ENCODE measurements at places on chromosomes 7 and 10. TPM values are rescaled to one million over a fixed set of nuclear protein-coding genes. Genes with fewer than 3 reads are reported as not detected.

The TRIM24 gene
- 8.1 TPM for polyA plus RNA-seq

DNA sequence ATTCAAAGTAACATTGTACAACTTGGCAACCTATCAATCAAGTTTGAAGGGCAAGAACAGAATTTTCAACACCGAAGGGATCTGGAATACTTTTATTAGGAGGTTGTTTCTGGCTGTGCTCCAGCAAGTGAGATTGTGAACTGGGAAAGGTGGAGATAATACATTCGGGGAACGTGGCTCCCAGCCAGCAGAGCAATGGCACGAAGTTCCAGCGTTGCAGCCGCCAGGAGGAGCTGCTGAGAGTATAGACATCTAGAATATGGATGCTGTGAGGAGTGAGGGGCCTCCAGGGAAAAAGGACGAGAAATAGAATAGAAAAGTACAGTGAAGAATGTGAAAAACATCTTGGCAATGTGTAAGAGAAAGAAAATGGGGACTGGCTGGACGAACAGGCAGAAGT lies 69.5 kb downstream of the TCERG1L start:
- no peak for DNase-seq

GRCh38 chr10:132699411-132700155 lies 86.4 kb downstream of the NKX6-2 start:
- DNase-seq = no peak

DNA sequence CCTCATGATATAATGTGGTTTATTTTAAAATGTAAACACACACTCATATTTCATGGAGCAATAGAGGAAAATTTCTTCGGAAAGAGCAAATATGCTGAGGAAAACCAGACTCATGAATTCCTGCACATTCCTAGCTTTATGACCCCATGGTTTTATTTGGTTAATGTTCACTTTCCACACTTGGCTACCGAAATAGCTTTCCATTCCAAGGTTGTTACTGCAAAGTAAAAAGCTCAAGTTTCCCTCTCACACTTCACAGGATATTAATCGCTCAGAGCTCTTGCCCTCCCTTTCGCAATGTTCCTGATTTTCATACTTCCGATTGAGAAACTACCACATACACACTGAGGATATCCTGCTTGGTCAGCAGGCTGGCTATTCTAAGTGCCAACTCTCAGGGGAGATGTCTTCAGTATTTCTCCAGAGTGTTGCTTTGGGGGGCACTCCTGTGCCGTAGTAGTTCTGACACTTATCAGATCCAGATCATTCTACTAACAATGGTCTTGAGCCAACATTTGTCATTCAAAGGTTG lies 77.5 kb upstream of the STEAP1B start:
- no peak for DNase-seq

The CCDC7 gene
- polyA plus RNA-seq = 7.7 TPM

DNA sequence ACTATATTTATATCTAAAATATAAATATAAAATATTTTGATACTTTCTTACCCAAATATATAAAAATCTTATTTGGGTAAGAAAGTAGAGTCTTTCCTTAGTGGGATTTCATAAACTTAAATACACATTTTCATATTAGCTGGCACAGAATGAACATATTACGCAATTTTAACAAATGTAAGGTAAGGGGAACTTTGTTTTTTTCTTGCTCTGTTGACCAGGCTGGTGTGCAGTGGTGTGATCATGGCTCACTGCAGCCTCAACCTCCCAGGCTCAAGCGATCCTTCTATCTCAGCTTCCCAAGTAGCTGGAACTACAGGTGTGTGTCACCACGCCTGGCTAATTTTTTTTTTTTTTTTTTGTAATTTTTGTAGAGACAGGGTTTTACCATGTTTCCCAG lies 18.3 kb downstream of the CYP26A1 start:
- no peak for DNase-seq

The SH2B2 gene
- 0.58 TPM for polyA plus RNA-seq

DNA sequence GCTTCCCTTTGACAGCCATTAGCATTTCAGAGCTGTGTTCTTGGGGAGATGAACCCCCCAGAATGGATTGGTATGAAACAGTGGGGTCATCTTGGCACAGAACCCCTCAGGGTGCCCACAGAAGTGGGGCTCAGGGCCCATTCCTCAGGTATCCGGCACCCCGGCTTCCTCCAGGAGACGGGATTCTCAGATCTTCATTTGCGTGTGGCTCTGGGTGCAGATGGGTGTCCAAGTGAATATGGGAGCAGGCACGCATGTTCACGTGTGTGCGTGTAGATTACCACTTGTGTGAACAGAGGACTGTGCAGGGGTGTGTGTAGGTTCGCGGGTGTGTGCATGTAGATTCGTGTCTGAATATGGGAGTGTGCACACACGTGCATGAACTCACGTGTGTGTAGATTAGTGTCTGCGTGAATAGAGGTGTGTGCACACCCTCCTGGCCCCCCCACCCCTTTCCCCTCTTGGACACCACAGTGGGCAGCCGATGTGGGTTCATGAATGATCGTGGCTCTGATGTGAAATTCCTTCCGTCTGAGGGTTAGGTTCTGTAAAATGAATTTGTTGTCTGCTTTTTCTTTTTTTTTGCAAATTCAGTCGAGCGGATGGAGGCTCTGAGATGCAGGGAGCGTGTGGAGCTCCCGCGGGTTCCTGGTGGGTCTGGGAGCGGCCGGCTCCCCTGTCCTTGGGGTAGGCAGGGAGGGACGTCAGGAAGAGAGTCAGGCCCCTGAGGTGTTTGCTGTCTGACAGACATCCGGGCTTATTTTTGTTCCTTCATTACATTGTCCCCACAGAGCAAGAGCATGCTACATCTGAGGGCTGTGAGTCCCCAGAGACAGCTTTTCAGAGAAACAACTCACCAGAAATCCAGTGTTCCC lies 7.4 kb downstream of the ELFN1 start:
- DNase-seq = no peak

The NPY gene
- polyA plus RNA-seq = not detected

The SPDYE11 gene
- polyA plus RNA-seq = not detected

GRCh38 chr10:35000936-35001335 lies 89.2 kb downstream of the CUL2 start:
- DNase-seq = no peak

The SH3PXD2A gene
- polyA plus RNA-seq = 1.0 TPM

GRCh38 chr10:49270565-49270964 lies 28.4 kb upstream of the C10orf71 start:
- DNase-seq = no peak

- DNase-seq = no peak
These were observed 38.4 kb upstream of the PSAP start for GRCh38 chr10:71889388-71889987.

The PLEKHS1 gene
- not detected for polyA plus RNA-seq

DNA sequence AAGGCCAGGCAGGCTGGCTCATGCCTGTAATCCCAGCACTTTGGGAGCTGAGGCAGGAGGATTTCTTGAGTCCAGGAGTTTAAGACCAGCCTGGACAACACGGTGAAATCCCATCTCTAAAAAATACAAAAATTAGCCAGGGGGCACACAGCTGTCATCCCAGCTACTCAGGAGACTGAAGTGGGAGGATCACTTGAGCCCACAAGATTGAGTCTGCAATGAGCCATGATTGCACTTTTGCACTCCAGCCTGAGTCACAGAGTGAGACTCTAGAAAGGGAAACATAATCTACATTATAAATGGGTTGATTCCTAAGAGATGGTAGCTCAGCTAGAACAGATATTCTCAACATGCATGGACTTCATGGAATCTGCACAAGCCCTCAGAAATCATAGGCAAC lies 6.3 kb upstream of the LIPF start:
- no peak for DNase-seq

The PTN gene
- polyA plus RNA-seq = not detected

The ZNF425 gene
- 2.2 TPM for polyA plus RNA-seq

The PDGFA gene
- not detected for polyA plus RNA-seq
